HuH-7 (cell line): ENCODE measurements at places on chromosomes 16 and 17.
A peak's percentile ranks its signal among the peaks of the same experiment; 100 is the strongest.

DNA sequence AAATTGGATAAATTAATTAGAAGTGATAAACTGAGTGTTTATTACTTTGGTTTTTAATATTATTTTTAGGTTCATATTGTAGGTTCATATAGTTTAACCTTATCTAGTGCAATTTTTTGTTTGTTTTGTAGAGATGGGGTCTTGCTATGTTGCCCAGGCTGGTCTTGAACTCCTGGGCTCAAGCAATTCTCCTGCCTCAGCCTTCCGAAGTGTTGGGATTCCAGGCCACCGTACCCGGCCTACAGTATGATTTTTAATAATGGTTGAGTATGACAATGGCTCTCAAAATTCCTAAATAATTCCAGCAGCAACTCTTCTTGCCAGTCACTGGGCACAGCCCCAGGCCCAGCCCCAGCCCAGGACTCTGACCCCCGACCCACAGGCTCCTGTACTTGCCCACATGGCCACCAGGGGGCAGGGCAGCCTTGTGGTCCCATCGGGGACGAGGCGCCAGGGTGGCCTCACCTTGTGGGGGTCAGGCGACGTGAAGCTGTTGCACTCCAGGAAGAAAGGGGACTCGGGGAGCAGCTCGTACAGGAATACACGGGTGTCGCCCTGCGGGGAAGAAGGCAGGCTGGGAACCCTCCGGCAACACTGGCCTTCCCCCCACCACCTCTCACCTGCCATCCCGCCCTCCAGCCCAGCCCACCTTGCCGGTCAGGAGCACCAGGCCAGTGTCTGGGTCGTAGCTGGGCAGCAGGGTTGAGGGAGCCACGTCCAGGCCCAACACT lies 7.9 kb upstream of the PAM16 start:
- DNase-seq: peak; percentile 82

- no peak for DNase-seq
These were observed 18.2 kb upstream of the ABCA10 start for GRCh38 chr17:69246726-69247375.

GRCh38 chr16:339680-340079 lies 12.8 kb downstream of the AXIN1 start:
- no peak for DNase-seq

DNA sequence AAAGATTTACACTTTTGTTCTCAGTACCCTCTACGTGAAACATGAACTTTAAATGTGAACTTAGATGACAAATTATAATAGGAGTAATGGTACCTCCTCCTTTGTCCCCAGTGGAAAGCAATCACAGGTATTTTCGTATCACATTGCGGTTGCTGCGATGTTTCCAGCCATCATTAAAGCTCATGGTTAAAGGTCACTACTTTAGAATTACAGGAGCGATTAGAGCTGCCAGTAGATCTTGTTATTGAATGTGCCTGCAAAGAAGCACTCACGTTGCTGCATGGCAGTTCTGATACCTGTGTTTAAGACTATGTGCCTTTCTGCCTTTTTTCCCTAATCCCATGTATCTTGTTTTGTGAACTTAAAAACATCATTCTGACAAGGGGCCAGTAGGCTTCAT lies 301.0 kb downstream of the CPPED1 start:
- DNase-seq: no peak

DNA sequence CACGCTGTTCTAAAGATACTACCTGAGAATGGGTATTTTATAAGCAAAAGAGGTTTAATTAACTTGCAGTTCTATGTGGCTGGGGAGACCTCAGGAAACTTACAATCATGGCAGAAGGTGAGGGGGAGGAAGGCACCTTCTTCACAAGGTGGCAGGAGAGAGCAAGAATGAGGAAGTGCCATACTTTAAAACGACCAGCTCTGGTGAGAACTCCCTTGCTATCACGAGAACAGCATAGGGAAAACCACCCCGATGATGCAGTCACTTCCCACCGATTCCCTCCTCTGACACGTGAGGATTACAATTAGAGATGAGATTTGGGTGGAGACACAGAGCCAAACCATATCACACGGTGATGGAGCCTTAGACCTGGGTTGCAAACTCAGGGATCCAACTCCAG lies 317.5 kb upstream of the EEF2KMT start:
- no peak for DNase-seq

DNA sequence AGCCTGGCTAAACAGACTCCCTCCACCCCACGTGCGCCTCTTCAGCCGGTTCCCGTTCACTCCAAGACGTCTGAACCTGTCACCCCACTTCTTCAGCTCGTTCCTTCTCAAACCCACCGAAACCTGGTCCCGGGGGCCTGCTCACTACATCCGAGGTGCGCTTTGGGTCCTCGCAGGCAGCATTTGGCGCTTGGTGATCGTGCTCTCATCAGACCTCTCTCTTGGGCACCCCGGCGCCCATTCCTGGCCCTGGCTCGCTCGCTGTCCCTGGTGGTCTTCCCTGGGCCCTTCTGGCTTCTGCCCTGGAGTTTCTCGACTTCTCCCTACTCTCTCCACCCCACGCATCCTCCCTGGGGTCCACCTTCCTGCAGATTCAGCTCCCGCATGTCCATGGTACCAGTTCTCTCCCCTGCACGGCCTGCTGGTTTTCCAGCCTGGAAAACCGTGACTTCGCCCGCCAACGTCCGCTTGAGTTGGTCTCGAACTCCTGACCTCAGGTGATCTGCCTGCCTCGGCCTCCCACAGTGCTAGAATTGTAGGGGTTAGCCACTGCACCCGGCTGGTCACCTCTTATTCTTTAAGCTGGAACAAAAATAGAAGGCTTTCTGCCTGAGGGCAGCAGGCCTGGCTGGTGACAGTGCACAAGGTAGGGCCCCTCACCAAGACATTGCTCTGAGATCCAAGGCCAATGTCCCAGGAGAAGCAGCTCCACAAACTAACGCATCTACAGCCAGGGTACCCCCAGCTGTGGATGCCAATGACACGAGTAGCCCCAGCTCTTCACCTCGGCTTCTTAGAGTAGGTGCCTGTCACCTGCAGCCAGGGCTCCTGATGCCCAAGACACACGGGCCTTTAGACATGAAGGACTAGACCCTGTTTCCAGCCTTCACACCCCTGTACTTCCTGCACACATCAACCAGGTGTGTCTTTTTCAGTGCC lies 1.1 kb upstream of the MEAK7 start:
- DNase-seq: no peak

GRCh38 chr16:23293016-23293415 lies 9.1 kb upstream of the SCNN1B start:
- no peak for DNase-seq

GRCh38 chr17:8153957-8154607 lies 1.9 kb upstream of the PER1 start:
- peak; percentile 61 for DNase-seq

GRCh38 chr16:68724797-68725196 lies 12.3 kb upstream of the CDH1 start:
- no peak for DNase-seq

- DNase-seq: no peak
These were observed 60.5 kb downstream of the CMIP start for GRCh38 chr16:81505011-81505661.

- peak; percentile 74 for DNase-seq
These were observed 7.7 kb downstream of the CDH1 start for GRCh38 chr16:68744744-68745280.

DNA sequence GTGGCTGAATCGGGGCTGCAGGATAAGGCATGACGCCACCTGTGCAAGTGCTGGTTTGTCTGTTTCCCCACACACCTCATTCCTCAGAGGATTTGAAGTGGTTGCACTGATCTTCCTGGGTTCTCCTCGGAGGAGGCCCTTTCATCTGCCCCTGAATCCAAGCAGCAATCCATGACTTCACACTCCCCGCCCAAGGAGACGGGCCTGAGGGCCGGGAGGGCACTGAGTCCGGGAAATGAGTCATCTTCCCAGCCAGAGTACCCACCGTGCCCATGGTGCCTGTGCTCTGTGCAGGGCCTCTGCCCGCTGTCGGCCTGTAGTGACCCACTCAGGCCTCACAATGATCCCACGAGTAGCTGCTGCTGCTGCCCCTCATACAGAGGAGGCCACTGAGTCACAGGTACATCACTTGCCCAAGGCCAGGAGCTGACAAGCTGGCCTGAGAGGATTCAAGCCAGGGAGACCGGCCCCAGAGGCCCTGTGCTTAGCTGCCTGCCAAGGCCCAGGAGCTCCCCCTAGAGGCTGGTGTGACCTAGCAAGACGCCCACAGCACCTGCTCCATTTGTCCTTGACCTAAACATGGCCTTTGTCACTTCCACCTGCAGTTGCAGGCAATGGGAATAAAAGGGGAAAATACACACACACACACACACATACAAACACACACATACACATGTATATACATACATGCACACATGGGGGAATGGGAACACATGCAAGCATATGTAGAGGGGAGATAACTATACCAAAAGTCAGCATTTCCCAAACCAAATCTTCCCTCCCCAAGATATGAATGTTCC lies 240.0 kb downstream of the C16orf95 start:
- peak; percentile 74 for DNase-seq

- no peak for DNase-seq
These were observed 5.0 kb downstream of the NKD1 start for GRCh38 chr16:50553182-50553710.

DNA sequence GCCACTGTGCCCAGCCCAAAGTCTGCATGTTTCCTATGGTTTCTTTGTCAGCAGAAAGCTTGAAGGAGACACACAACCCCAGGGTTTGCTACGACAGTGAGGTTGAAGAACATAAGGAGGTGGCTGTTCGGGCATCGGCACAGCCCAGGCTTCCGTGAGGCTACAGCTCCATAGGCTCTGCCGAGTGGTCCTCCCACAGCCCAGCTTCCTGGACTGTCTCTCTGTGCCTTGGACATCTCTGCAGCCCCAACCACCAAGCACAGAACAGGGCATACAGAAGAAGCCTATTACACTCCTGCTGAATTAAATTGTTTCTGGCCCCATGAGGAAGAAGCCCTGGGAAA lies 3.2 kb upstream of the HAP1 start:
- no peak for DNase-seq

GRCh38 chr17:39568702-39569101 lies 39.0 kb downstream of the NEUROD2 start:
- DNase-seq: no peak

DNA sequence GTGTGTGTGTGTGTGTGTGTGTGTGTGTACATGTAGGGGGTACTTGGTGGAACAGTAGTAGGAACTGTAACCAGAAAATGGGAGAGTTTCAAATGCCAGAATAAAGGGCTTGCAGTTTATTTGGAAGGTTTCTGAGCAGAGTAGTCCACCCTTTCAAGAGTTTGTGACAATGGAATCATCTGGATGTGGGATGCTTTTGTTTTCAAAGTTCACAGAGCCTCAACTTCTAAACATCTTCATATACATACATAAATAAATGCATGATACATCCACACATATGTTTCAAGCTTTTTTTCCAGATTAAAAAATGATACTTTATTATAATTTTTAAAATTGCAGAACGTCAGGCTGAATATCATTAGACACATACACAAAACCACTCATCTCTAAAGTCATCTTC lies 2.4 kb upstream of the PKD1L3 start:
- no peak for DNase-seq

- no peak for DNase-seq
These were observed 33.2 kb downstream of the EPN2 start for GRCh38 chr17:19270347-19270703.

DNA sequence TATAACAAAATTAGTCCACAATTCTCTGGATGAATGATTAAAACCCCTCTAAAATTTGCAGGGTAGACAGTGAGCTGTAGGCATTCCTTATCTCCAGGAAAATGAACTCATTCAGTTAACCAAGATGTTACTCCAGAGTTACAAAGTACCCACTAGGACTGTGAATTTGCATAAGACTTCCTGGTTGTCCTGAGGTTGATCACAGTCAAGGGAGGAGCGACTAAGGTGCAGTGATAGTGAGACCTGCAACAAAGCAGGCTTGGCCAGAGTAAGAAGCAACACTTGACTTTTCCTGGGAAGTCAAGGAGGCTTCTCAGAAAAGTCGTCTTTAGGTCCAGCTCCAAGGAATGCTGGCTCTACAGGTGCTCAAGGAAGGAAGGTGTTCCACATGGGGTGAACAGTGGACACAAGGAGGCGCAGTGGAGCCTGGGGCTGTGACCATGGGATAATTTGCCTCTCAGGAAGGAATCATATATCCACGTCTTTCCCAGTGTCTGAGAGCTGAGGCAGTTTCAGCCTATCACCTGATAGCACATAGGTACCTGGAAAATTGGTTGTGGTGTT lies 821.1 kb upstream of the EEF2KMT start:
- DNase-seq: peak; percentile 10

DNA sequence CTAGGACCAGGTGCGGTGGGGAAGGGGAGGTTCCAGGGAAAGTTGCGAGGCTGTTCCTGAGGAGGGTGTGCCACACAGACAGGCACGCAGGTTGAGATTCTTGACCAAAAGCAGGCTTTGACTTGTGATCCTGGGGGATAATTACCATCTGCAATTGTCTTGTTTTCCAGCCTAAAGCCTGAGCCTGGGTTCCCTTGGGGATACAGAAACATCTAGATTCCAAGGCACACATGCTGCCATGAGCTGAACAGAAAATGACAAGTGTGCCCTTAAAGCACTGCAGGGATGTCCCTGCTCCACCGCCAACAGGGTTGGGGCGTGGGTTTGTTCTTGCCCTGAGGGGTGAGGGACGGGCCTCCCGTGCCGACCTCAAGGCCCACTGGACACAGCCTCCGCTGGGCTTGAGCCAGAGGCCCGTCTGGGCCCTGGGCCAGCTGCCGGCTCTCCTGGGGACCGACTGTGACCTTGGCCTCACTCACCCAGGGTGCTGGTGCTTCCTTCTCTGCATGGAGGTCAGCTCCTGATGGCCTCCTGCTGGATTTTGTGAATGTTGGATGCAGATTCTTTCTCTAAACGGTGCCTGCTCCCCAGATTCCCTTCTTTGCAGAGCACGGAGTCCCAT lies 14.0 kb downstream of the CA5A start:
- no peak for DNase-seq

DNA sequence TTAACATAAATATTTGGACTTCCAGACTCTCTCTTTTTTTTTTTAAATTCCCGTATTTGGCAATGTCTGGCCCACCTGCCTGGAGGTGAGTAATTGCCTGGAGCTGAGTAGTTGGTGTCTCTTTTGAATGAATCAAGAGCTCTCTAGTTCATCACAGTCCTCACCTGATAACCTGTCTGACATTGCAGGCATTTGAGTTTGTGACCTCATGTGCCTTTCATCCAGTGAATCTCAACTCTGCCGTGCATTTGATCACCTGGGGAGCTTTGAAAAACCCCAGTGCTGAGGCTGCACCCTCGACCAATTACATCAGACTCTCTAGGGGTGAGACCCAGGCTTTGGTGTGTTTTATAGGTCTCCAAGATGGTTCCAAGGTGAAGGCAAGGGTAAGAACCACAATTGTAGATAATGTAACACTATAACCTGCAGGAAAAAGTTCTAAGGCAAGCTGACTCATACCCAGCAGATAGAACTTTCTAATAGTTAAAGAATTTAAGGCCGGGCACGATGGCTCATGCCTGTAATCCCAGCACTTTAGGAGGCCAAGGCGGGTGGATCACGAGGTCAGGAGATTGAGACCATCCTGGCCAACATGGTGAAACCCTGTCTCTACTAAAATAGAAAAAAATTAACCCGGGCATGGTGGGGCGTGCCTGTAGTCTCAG lies 24.5 kb upstream of the HS3ST2 start:
- DNase-seq: no peak

DNA sequence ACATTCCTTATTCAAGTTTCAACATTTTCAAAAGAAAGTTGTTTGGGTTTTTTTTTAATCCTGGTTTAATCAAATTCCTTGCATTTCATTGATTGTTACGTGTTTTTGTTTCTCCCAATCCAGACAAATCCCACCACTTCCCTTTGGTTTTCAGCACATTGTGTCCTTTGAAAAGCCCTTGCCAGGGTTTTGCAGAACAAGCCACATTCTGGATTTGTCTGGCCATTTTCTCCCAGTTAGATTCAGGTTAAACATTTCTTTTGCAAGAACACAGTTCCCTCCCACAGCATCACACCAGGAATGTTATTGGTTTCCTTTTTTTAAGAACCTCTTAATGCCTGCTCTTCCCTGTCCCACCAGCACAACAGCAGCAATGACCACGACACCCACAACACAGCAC lies 278.0 kb upstream of the SALL1 start:
- DNase-seq: no peak
